ENCODE measurements at places on chromosomes 7 and 10. TPM values are rescaled to one million over a fixed set of nuclear protein-coding genes. Genes with fewer than 3 reads are reported as not detected.
A peak's percentile ranks its signal among the peaks of the same experiment; 100 is the strongest.

IL6 gene
- total RNA-seq, result not detected

AKR1D1 gene
- total RNA-seq, result not detected

HPSE2 gene
- not detected for total RNA-seq

FKBP9 gene
- total RNA-seq, result 0.55 TPM

CCDC172 gene
- not detected for total RNA-seq

GRCh38 chr10:15821046-15821683 lies 39.1 kb downstream of the MINDY3 start:
- DNase-seq, result no peak

DNA sequence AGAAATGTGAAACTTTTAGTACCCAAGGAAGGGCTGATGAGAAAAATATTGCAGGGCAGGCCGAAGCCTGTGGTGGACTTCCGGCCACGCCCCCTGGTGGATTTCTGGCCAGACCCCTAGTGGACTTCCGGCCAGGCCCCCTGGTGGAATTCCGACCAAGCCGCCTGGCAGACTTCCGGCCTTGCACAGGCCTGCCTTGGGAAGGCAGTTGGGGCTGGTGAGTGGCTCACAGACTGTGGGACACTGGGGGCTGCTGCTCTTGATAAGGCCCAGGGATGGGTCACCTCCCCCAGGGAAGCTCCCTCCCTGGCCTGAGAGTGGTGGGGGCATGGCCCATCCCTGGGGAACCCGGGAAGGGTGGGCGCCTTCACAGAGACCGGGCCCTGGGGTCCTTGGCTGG lies 116.4 kb upstream of the MKI67 start:
- no peak for DNase-seq

GRCh38 chr10:122699796-122700455 lies at the start of gene C10orf120:
TSS of gene C10orf120 (minus strand) at chr10:122699846. CDS start at chr10:122699790, 56 bp downstream.
- DNase-seq, result no peak

DNA sequence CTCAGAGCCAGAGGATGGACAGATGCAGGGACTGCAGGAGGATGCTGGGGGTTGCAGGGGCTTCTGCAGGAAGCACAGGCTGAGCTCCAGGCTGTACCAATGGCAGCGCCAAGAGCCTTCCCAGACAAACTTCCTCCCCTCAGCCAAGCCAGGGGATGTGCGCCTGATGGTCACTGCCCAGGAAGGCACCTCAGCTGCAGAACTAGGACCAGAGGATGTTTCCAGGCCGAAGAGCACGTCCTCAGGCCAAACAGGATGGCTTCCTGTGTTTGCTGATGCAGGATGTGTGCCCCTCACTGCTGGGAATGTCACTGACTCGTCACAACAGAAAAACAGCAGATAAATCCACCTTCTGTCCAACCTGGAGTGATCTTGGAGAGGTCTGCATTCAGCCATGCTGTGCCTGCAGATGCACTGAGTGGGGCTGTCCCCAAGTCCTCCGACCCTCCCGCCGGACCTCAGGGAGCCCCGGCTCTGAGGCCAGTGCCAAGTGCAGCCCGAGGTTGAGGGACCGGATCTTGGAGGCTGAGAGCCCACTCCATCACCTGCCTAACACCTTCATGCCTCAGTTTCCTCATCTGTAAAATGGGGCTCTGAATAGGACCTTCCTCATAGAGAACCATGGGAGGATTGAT lies 152.5 kb upstream of the CHST15 start:
- DNase-seq, result no peak

DNA sequence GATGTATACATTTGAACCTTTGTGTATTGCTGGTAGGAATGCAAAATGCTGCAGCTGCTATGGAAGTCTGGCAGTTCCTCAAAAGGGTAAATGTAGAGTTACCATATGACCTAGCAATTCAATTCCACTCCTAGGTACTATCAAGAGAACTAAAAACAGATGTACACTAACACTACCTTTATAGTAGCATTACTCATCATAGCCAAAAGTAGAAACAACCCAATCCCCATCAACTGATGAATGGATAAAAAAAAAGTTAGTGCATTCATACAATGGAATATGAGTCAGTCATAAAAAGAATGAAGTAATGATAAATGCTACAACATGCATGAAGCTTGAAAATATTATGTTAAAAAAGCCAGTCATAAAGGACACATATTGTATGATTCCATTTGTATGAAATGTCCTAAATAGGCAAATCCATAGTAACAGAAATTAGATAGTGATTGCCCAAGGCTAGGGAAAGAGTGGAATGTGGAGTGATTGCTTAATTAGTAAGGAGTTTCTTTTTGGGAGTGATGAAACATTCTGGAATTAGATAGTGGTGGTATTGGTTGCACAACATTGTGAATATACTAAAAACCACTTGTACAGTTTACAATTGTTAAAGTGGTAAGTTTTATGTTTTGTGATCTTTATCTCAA lies 96.4 kb upstream of the AOAH start:
- DNase-seq, result no peak

- DNase-seq, result no peak
Measured at GRCh38 chr10:98971464-98971863, 264.2 kb downstream of the HPSE2 start.

GRCh38 chr7:116776610-116777289 lies 85.6 kb upstream of the CAPZA2 start:
- DNase-seq, result no peak

- DNase-seq, result peak; percentile 60
Measured at GRCh38 chr10:6458814-6459213, 121.3 kb downstream of the PRKCQ start.

DNA sequence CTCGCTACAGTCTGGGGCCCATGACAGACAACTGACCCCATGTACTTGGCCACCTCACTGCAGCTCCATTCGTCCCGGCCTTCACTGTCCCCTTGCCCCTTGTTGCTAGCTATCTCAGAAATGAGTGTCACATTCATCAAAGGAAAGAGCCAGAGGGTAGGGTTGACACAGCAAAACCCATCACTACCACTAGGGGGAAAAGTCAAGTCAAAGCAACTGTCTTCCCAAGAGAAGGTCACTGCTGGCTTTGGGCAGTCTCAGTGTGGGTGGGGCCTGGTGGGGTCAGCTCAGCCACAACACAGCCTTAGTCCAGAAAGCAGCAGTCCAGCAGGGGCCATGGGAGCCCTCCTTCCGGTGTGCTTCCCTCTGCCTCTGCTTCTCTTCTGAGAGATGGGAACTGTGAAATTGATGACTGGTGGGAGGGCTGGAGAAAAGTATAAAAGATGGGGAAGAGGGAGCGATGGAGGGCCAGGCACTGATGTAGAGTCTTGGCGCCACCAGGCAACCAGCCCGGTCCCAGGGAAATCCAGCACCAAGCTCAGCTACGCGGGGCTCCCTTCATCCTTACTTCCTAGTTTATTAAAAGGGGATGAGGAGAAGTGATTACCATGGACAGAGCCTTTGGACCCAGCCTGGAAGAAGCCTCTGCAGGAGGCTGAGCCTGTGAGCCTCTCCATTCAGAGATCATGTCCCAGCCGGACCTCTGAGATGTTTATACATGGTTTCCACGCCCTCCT lies 58.0 kb downstream of the PLXNA4 start:
- peak; percentile 42 for DNase-seq

GRCh38 chr7:100799037-100799896 lies 28.1 kb downstream of the EPHB4 start:
- DNase-seq, result peak; percentile 71

DNA sequence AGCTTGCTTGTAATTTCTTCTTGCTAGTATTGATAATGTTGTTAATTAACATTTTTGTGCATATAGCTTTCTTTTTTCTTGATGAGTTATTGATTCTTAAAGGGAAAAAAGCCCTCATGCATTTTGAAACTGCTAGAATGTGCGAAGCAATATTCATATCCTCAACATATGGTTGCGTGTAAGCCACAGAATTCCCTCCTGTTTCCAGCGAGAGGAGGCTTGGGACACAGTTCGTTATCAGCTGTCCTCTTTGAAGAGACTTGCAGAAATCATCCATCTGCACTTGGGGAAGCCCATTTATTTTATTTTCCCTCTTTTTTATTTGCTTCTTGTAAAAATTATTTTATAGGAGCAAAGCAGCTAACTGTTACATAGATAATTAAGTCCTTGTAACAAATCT lies 398.0 kb downstream of the ADRA2A start:
- DNase-seq, result no peak

DNA sequence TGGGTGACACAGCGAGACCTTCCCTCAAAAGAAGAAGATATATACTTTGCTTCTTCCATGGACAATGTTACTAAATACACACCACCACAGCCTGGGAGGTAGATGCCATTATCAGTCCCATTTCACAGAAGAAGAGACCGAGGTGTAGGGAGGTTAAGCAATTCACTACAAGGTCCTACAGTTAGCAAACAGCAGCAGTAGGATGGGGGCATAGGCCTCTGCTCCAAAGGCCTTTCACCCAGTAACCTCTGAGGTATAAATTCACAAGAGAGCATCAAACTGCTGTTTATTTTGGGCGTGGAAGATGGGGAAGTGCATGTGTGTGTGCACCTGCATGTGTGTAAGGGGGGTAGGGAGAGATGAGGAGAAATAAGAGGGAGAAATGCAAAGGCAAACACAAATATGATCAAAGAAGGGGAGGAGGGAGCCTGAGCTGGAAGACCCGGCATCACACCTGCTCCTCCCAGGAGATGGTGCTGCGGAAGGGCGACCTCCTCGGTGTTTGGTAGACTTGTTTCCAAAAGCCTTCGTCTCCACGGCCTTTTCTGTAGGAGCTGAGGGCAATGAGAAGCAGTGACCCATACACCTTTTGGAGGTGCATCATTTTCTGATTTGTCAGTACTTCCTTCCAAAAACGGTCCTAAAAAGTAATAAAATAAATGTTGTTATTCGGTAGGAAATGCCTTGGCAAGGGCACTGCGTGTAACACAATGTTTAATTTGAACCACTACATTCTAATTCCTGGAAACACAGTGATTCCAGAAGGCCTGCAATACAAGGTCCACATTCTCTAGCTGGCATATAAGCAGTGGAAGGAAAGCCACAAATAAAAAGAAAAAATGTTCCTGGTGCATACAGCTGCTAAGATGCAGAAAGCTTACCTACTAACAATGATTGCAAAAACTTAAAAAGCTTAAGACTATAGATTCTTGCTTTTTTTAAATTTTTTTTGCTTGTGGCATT lies 25.9 kb upstream of the ACSL5 start:
- no peak for DNase-seq

GRCh38 chr10:81911328-81911727 lies 36.3 kb downstream of the NRG3 start:
- no peak for DNase-seq

GRCh38 chr7:27071622-27072390 lies 24.0 kb downstream of the HOXA1 start:
- no peak for DNase-seq

DNA sequence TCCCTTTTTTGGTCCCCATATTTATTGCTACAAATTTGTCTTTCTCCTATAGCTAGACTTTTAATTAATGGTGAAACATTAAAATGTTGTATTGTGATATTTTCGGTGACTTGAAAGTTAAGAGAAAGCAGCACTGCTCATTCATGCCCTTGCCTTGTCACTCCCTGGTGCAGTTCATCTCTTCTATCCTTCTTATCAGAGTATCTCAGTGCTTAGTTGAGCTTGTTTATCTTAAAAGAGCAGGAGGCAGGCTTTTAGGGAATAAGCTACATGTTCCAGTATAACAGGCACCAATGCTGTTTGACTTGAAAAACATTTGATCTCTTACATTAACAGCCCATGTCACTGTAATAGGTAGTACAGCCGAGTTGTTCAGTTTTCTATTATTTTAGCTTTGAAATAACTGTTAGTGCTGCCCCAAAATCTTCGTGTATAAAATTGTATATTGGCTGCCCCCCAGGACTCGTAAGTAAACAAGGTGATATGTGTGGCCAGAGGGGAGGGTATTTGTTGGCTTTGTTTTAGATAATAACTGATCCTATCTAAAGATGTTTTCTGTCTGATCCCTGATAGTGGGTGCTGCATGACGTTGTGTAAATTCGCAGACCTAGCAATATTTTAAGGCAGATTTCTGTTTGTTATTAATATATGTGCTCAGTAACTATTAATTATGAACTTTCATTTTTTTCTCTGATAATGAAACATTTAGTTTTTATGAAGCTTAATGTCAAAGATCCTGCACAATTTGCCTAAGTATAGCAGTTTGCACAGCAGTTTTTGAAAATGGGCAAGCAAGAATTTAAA lies 96.5 kb downstream of the BTRC start:
- DNase-seq, result no peak

GRCh38 chr7:104431930-104432329 lies 103.5 kb downstream of the LHFPL3 start:
- no peak for DNase-seq

GRCh38 chr7:114502454-114503254 lies 88.0 kb downstream of the FOXP2 start:
- DNase-seq, result no peak

DNA sequence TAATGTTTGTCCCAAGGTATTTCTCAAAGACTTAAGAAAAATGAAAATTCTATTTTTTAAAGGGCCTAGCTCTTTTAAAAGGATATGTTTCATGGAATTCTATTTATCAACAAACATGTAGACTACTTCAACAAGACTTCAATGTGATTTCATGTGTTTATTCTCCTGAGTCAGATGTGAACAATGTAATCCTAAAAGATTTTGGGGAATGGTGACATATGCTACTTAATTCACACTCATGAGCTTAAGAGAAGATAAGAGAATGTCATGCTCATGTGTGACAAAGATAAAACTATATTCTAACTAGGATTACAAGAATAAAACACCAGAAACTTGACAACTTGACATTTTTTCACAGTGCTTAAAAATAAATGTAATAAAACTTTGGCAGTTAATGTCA lies 127.5 kb downstream of the TES start:
- no peak for DNase-seq

DNA sequence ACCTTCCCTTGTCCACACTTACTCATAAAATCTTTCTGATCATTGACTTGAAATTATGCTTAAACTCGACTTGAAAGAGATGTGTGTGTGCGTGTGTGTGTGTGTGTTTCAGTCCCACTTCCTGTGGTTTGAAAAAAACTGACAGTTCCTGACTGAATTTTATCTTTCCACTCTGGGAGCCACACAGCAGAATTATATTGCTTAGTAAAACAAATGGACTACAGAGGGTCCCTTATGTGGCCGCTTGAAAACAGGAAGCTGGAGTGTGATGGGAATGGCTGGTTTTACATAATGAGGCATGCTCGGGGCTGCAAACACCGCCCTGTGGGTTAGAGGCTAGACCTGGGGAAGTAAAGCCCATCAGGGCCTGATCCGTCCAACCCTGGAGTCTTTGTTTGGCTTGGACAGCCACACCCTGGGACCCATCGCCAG lies 54.8 kb downstream of the LYZL1 start:
- DNase-seq, result no peak

- DNase-seq, result no peak
Measured at GRCh38 chr7:99390941-99391602, 16.5 kb downstream of the ARPC1B start.
